ENCODE measurements at places on chromosomes 1 and 21.

DNA sequence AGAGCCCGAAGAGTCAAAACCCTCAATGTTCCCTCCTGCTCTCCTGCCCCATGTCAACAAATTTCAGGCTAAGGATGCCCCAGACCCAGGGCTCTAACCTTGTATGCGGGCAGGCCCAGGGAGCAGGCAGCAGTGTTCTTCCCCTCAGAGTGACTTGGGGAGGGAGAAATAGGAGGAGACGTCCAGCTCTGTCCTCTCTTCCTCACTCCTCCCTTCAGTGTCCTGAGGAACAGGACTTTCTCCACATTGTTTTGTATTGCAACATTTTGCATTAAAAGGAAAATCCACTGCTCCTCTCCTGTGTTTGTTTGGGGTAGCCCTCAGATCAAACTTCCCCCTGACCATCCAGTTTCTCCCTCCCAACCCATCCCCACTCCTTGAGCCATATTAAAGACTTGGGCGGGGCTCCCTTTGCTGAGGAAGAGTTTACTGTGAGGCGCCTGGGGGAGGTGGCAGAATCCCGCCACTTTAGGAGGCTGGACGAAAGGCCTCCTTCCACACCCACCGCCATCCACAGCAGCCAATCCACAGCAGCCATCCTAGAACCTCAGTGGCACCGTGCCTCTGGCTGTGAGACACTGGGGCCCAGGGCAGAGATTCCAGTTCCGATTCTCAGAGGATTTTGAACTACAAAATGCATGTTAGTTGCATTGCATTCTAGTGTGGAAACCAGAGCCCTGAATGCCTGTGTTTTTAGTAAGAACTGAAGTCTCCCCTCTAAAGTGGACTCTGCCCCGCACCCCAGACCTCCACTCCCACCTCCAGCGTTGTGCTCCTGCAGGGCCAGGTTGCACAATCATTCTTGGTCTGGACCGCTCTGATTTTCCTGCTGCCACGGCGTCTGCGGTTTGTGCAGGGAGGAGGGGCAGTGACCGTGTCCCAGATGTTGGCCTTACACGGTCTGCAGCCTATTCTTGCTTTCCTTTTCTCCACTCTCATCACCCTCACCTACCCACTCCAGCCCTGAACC, 3.0 kb downstream of the OLFML3 start:
- DNase-seq, result no peak

DNA sequence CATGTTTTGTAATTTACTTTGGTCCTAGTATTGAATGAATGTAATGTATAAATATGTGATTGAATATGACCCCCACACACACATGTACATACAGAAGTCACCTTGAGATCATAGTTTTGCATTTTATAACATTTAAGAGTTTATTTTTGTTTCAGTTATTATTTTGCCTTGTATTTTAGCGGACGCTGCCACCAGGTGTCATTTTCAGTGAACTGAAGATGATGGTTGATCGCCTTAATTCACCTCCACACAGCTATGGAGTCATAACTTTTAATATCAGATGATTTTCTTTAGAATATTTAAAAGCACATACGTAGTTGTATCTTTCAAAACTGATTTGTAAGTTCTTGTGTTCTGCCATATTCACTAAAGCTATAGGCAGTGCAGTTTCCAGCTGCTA, 130.4 kb downstream of the DYRK1A start:
- DNase-seq, result no peak

- DNase-seq, result no peak
These were observed at the start of gene KCNJ9 for GRCh38 chr1:160081261-160081936. KCNJ9 (plus strand) TSS chr1:160081538; CDS start chr1:160084031, 2,493 bp downstream.

DNA sequence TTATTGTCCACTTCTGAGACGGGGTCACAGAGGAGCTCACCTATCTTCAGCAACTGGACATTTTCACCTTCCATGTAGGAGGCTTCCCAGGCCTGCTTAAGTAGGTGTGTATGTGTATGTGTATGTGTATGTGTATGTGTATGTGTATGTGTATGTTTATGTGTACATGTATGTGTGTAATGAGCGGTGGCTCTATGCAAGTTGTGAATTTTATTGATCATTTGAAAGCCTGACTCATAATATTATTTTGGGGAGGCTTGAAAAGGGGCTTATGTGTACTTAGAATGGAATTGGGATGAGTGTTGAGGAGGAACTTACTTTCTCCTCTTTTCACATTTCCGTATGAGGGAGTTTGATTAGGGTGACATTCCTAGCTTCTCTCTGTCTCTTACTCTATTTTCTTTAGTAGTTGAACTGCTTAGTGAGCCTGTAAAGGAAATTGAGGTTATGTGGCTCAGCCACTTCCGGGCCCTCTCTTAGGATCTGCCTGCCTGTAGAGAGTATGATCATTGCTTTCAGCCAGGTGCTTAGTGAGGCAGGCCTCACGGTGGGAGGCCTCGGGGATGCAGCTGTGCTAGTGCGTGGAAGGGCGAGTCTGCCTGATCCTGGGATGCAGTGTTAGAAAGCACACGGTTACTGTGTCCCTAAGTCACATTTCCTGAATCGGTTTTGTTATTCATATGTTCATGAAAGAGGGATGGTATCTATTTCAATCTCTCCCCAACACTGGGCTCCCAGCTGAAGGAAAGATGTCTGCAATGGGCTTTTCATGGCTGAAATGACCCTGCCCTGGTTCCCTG, 61.0 kb downstream of the IER5 start:
- no peak for DNase-seq

GRCh38 chr1:45883658-45884057, 80.2 kb downstream of the MAST2 start:
- DNase-seq, result no peak

DNA sequence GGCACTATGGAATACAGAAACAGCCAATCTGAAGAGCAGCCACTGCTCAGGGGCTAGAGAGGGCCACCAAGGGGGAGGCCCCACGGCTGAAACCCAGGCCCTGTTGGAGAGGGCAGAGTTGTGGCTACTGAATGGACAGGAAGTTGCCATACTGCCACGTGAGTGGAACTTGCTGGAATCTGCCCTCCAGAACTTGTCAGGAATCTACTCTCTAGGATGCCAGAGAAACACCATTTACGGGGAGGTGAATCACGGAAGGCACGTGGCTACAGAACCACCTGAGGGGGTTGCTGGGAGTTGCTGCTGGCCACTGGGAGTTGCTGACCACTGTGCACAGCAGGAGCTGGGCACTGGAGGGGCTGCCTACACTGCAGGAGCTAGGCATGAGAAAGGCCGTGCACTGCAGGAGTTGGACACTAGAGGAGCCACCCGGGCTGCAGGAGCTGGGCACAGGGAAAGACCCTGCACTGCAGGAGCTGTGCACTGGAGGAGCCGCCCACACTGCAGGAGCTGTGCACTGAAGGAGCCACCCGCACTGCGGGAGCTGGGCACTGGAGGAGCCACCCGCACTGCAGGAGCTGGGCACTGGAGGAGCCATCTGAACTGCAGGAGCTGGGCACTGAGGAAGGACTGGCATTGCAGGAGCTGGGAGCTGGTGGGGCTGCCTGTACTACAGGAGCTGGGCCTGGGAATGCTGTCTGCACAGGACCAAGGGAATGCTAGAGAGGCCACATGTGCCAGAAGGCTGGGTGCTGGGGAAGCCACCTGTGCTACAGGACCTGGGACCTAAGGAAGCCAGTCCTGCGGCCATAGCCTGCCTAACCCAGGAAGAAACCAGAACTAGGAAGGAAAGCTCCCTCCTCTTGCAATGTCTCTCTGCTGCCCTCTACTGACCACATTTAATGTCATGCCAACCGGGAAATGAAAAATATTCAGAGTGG, 343.4 kb downstream of the MATN1 start:
- peak; percentile 12 for DNase-seq

DNA sequence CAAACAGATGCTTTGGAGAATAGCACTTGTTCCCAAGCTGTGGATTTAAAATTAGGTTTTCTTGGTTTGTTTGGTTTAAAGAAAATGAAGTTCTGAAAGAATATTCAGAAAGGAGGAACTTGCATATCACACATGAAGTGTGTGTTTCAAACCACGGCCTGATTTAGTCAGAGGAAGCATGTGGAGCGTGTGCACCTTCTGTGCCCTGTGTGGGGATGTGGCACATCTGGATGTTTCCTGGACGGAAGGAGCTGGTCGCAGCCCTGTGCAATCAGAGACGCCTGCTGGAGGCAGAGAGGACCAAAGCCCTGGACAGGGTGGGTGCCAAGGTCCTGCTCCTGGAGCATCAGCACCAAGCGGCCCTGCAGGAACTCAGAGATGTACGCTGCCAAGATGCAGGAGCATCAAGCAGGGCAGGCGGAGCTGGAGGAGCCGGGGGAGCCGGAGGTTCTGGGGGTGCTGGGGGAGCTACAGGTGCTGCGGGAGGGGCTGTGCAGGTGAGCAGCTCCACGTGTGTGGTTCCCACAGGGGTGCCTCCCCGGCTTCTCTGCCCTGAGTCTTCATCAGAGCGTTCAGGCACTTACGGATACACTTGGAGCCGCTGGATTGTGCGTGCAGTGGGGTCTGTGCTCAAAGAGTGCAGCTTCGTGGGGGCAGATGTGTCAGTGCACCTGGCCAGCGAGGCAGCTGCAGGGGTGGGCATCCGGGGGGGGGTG, 45.7 kb downstream of the PCNT start:
- DNase-seq, result no peak

- no peak for DNase-seq
These were observed 129.4 kb downstream of the COQ8A start for GRCh38 chr1:227069490-227069889.

GRCh38 chr1:244970236-244970743, 105.9 kb upstream of the HNRNPU start:
- no peak for DNase-seq

GRCh38 chr1:92854101-92854785, 22.4 kb downstream of the RPL5 start:
- no peak for DNase-seq

DNA sequence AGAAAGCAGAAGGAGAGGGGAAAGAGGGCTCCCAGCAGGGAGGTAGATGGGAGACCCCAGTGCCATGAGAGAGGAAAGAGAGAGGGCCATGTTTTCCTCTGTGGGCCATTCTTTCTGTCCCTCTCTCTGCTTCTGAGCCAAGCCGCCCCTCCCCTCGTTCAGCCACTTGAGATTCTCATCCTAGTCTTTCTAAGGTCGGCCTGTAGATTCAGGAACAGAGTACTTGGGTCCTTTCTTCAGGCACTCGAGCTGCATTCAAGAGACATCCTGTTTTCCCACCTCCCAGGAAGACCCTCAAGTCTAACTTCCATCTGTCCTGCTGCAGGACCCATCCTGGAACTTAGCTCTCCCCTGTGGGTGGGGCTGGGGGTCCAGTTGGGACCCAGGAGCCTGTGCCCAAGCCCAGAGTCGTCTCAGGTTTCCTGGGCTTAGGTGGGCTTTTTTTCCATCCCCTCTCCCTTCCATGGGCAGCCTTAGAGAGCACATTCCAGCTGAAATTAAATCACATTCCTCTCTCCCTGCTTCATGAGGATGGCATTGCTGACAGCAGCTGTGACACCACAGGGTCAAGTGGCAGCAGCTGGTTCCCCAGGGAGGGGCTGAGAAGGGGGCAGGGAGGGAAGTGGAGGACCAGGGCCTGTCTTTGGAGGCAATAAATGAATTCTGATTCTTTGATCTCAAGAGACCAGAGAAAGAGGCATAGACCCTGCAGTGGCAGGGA, 13.0 kb downstream of the NES start:
- DNase-seq, result no peak

DNA sequence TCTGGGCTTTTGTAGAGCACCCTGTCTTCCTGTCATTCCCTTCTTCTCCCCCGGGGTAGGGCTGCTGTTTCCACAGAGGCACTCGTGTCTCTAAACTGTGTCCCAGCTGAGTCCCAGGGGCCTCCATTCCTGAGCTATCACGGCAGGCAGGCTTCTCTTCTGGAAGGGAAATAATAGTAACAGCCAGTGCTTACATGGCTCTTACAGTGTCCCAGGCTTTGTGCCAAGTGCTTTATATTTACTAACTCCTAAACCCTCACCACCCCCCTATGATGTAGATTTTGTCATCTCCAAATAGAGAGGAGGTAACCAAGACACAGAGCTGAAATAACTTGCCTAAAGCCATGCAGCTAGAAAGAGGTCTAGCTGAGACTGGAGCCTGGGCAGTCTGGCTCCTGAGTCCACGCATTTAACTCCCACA, 1.4 kb upstream of the CELF3 start:
- DNase-seq, result no peak

DNA sequence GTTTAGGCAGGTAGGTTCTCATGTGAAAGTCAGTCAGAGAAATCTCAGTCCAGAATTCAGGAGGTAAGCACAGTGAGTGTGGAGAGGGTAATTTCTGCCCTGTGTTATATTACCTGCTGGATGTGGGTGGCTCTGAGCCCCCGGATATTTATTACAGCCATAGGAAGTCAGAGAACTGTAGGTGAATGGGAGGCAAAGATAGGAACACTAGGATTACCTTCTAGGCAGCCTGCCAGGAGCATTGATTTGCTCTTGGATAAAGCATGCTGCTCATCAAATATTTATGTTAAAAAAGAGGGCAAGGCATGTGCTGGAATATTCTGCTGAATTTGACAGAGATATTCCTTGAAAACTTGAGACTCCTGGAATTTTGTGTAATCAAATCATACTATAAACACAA, 8.5 kb downstream of the GNG12 start:
- no peak for DNase-seq

- no peak for DNase-seq
These were observed 31.2 kb upstream of the CFAP126 start for GRCh38 chr1:161398900-161399256.

DNA sequence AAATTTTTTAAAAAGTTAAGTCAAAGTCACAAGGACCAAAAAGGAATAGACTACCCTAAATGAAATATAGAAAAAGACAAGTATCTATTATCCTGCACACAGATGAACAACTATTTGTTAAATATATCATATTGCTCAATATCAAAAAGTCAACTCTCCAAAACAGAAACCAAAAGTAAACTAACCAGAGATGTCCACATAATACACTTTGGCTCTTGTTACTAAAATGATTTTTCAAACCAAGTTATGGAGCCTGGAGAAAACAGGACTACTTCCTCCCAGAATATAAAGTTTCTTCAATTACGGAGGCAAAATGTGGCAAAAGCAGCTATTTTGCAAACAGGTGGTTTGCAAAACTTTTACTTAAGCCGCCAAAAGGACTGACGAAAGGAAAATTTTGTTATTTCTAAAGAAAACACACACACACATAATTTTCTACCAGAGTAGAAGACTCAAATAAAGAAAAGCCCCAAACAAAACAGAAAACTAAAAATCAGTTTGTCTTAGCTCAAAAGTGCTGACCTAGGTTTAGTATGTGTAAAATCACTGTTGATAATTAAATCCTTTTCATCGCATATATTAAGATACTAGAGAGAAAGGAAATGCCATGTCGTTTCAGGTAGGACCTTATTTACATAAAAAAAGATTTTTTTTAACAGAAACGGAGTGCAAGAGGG, 1.1 kb downstream of the DPYD start:
- DNase-seq, result no peak

GRCh38 chr1:60697204-60697994, 385.0 kb upstream of the NFIA start:
- no peak for DNase-seq

Data from stimulated activated CD8-positive, alpha-beta memory T cell treated with anti-CD3 and anti-CD28 coated beads, Interleukin-4, amount 100 ng/mL, for 1 hour (primary cell).